ENCODE measurements at places on chromosomes 6 and 20. TPM values are rescaled to one million over a fixed set of nuclear protein-coding genes. Genes with fewer than 3 reads are reported as not detected.

The EPPIN gene
- total RNA-seq: not detected

The KCNK16 gene
- not detected for total RNA-seq

The SRMS gene
- not detected for total RNA-seq

The CST5 gene
- total RNA-seq: not detected

The TPD52L1 gene
- total RNA-seq: 3.7 TPM

GRCh38 chr20:59320426-59320825 lies 20.0 kb downstream of the EDN3 start:
- DNase-seq: no peak

DNA sequence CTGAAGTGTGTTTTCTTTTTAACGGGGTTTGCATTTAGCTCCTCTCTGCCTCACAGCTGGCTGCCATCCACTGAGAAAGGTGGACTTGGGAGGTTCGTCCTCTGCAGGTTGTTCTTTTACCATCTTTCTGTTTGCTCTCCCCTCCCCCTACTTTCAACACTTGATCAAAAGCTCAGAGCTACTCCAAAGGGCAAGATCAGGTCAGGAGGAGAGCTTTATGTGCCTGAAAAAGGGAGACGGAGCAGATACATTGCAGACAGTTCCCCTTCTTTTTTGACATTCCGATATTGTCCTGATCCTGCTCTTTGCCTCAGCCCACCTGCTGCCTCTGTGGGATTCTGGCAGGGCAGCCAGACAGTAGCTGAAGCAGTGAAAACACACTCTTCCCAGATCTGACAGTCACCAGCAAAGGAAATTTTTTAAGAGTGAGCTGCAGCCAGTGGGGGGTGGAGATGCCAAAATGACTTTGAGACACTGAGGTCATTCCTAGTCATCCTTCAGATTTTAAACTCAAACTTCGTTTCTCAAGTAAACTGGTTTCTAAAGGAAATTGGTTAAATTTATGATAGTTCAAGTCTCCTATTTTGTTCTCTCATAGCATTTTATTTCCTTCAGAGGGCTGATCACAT lies 26.5 kb downstream of the SMLR1 start:
- DNase-seq: no peak

GRCh38 chr6:73169111-73169510 lies 56.2 kb downstream of the KHDC1L start:
- DNase-seq: no peak

DNA sequence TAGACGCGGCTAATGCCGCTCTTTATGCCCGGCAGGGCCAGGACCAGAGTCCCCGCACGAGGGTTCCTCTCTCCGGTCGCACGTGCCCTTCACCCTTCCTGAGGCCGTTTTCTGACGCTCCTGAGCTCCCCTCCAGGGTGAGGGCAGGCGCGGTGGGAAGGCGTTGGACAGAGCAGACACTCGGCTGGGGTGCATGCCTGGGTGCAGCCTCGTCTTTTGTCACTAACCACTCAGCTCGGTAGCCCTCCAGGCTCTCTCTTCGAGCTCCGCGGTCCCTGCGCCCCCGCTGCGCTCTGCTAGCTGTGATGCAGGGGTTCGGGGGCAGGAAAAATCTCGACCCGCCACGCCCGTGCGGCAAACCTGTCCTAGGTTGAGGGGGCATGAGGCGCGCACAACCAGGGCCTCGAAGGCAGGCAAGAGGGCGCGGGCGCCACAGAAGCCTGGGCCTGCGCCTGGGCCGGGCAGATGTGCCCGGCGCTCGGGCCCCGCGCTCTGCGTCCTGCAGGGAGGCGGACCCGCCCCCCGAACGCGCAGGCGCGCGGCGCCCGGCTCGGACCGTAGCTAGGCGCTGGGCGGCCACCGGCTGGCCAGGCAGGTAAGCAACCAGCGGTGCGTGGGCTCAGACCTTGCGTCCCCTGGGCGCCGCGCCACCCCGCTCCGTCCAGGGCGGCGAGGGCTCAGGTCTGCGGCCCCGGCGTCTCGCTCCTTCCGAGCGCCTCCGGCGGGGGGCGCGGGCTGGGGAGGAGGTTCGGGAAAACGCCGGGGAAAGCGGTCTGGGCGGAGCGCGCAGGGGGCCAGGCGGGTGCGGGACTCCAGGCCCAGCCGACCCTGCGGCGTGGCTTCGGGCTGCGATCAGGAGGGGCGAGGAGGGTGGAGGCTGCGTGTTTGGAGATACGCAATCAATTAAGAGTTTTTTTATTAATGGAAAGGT lies at the start of gene L3MBTL1:
TSS of gene L3MBTL1 (plus strand) at position 548 of the 931 bp plus-strand sequence. CDS start 5,807 bp downstream, outside the sequence.
- no peak for DNase-seq

- no peak for DNase-seq
Measured at GRCh38 chr20:13277663-13278295, 56.7 kb downstream of the ISM1 start.

- peak; percentile 67 for DNase-seq
Measured at GRCh38 chr20:38452880-38453624, 17.9 kb upstream of the SNHG17 start.

GRCh38 chr6:28205879-28206278 lies 19.2 kb upstream of the ZSCAN9 start:
- no peak for DNase-seq

DNA sequence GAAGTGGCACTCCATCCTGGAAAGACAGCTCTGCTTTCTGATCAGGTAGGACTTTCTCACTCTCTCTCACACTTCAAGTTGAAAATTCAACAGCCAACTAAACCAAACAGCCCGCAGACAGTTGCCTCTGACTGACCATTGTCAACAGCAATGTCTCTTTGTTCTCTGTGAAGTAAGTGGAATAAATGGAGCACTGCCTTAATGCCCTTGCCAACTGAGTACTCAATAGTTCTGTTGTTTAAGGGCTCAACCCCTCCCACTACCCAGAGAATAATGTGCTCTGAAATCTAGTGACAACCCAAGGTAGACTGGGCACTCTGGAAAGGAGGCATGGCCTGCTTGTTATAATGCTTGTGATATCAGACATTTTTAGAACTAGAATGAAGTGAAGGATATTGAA lies 16.8 kb upstream of the BCLAF1 start:
- DNase-seq: no peak

GRCh38 chr6:26331218-26332073 lies 33.6 kb upstream of the BTN3A2 start:
- DNase-seq: no peak

DNA sequence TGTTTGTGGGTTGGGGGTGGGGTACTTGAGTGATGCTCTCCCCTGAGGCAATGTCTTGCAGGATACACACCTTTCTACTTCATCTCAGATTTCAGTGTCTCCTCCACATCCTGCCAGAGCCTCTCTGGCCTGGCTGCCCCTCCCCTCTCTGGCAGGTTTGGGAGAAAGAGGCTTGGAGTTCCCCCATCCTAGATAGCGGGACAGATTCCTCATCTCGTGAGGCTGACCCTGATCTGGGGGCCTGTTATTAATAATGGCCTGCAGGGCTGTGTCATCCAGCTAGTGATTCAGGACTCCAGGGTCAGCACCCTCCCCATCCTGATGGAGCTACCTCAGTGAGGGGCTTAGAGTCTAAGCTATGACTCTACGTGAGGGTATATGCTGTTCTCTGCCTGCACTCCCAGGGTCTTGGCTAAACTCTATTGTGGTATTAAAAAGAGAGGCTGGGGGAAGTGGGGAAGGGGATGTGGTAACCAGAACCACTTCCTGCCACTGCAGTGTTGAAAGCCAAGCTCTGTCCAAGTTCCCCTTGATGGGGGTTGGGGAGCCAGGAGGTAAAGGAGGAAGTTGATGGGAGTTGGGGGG lies 3.7 kb upstream of the MMP9 start:
- DNase-seq: no peak

- no peak for DNase-seq
Measured at GRCh38 chr20:50569864-50570836, 60.0 kb downstream of the PTPN1 start.

DNA sequence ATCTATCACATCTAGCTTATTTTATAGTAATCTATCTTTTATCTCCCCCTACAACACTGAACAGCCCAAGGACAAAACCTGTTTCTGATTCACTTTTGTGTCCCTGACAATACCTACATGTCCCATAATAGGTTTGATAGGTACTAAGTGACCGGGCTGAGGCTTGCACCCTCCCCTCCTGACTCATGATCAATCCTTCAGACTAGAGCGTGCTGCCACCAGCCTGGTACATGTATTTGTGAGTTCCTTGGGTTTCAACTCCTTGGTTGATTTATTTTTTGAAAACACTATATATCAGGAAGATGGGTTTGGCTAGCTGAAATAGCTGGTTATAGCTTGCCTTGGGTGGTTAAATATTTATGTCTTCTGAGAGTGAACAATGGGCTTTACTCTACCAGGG lies 41.6 kb upstream of the RAB23 start:
- no peak for DNase-seq
